ENCODE measurements at places on chromosomes 1 and 21.

- DNase-seq = no peak
These were observed 29.2 kb downstream of the ZNF281 start for GRCh38 chr1:200380589-200381021.

- no peak for DNase-seq
These were observed 2.7 kb downstream of the DENND2D start for GRCh38 chr1:111197598-111198284.

DNA sequence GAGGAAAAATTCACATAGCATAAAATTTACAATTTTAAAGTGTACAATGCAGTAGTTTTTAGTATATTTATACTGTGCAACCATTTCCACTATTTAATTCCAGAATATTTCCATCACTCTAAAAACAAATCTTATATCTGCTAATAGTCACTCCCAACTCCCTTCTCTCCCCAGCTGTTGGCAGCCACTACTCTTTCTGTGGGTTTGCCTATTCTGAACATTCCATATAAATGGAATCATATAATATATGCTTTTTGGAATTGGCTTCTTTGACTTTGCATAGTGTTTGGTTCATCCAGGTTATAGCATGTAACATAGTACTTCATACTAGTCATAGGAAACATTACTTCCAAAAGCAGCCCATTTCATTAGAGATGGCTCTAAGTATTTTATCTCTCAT lies 25.0 kb upstream of the TMEM39B start:
- no peak for DNase-seq

DNA sequence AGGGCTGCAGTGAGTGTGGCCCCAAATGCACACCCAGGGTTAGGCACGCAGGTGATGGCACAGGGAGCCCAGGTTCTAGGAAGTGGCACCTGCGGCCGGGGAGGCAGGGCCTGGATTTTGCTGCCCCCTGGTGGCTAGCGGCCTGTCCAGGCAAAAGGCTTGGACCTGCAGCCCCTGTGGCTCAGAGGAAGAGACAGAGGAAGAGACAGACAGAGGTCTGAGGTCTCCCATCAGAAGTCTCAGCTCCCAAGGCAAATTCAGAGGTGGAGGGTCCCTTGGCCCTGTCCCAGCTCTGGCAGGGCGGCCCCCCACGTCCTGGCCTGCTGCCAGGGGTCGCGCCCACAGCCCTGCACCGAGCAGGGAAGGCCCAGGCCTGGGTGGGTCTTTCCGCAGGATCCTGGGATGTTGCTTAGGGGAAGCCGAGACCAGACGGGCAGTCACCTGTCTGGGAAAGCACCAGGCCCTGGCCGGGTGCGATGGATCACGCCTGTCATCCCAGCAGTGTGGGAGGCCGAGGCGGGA lies 8.0 kb upstream of the TNFRSF14 start:
- DNase-seq = no peak

DNA sequence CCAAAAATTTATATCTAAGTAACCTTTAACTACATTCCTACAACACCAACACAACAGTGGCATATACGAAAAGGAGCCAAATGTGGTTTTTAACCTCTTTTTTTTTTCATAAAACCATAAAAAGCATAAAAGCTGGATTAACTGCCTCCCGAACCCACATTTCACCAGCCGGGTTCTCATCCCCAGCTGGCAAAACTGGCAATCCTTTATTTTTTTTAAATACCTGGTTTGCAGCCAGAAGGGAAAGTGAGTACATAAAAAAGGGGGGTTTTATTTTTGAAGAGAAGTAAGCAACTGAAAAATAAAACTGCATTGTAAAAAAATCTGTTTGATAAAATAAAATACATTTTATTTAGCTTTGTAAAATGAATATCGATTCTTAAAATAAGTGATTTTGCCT lies 295.4 kb downstream of the AKT3 start:
- DNase-seq = no peak

DNA sequence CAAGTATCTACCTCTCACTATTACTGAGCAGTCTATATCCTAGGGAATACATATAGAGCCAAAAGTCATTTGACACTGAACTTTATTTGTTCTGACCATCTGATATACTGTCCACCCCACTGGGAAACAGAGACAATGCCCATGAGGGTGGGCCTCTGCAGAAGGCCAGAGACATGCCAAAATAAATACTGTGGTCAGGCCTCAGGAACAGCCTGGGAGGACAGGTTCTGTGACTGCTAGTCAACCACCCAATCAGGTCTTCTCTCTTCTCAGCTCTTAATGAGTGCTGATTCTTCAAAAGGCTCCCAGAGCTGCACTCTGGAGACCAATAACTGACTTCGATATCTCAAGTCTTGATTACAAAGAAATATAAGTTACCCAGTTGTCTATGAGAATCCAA lies 5.5 kb upstream of the ANKRD35 start:
- no peak for DNase-seq

- no peak for DNase-seq
These were observed 4.0 kb upstream of the SMIM12 start for GRCh38 chr1:34863501-34863900.

Data from thoracic aorta (tissue), 2 donors.